ENCODE measurements at places on chromosomes 3 and 15.

- DNase-seq, result peak; percentile 13
Measured at GRCh38 chr3:124995460-124995994, 60.3 kb downstream of the HEG1 start.

GRCh38 chr3:33636125-33636850 is 81.8 kb downstream of the CLASP2 start:
- DNase-seq, result no peak

- DNase-seq, result no peak
Measured at GRCh38 chr3:131193641-131194238, 167.1 kb downstream of the NEK11 start.

DNA sequence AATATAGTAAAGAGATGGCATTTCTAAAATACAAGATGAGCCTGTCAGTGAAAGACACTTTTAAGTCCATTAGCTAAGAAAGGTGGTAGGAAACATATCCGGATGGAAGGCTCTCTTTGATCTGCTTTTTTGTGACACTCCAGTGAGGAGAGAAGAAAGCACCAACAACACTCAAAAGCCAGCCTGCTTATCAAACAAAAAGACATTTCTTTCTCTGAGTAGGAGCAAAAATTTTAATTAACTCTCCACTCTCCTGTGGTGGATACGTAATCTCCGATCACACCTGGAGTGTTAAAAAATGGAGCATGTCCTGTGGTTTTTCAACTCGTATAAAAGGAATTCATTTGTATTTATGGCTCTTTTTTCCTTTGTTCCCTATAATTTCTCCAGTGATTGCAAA is 65.3 kb downstream of the OXNAD1 start:
- no peak for DNase-seq

- peak; percentile 47 for DNase-seq
Measured at GRCh38 chr3:13420831-13421765, 976 bp upstream of the NUP210 start.

- DNase-seq, result no peak
Measured at GRCh38 chr15:48384616-48385015, 53.4 kb downstream of the DUT start.

DNA sequence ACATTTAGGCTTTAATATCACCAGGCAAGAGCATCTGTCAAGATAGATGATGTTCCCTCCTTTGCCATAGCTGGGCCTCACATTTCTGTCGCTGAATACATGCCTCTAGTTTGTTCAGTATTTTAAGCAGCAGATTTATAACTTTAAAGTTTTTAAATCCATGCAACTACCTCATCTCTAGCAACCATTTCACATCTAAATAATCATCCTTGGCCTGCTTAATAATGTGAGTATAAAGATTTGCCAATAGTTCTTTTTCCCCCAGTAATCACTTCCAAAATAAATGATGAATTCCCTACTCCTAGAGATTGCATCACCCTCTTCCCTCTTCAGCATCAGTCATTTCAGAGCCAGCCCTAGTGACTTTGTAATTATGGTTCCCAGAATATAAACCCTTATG is 36.2 kb upstream of the FILIP1L start:
- no peak for DNase-seq

- DNase-seq, result no peak
Measured at GRCh38 chr3:188351648-188352047, 197.7 kb downstream of the LPP start.

DNA sequence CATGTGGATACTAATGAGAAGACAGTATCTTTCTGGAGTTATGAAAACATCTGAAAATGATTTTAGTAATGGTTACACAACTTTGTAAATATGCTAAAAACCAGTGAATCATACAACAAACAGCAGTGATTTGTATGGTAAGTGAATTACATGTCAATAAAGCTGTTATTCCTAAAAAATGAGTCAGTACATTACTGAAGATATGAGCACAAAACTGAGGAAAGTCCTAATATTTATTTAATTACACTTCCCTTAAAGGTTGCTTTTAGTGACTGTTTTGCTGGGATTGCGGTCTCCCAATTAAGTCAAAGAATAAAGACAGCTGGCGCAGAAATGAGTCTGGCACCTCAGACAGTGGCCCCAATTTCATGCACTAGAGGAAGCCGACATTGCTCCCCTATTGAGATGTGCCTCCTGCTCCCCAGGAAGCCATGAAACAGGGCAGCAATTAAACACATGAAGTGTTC is 50.9 kb upstream of the FSIP1 start:
- no peak for DNase-seq

DNA sequence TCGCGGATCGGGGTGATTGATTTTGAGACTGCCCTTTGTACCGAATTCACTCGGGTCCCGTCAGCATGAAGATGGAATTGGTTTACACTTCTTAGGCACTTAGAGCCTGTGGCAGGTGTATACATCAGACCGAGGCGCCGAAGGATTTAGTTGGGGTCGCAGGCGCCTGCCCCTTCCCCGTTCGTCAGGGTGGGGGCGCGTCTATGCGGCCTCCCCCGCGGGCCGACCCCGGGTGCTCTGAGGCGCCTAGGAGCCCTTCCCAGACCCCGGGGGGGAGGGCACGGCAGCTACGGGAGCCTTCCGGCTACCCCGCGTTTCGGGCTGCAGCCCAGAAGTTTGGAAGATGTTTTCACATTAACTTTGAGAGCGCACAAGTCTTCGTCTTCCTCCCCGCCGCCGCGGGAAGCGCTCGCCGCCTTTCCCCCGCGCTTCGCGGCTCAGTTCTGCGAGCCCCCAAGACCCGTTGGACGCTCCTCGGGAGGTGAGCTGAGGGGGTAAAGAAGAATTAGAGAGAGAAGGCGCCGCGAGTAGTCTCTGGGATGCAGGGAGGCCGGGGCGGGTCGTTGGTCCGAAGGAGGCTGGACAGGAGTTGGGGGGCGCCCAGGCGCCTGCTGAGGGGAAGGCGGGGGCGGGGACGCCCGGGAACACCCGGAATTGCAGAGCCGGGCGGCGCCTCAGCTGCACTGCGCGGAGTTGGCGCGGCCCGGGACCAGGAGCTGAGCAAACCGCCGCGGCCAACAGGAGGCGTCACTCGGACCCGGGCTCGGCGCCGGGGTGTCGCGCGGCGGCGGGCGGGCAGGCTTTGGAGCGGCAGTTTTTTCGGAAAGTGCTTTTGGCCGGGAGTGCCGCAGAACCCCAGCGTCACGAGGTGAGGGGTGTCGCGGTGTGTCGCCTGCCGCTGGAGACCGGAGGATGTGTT is 780 bp downstream of the TIPARP start:
- DNase-seq, result no peak

- DNase-seq, result no peak
Measured at GRCh38 chr3:20305647-20306046, 119.6 kb upstream of the SGO1 start.

DNA sequence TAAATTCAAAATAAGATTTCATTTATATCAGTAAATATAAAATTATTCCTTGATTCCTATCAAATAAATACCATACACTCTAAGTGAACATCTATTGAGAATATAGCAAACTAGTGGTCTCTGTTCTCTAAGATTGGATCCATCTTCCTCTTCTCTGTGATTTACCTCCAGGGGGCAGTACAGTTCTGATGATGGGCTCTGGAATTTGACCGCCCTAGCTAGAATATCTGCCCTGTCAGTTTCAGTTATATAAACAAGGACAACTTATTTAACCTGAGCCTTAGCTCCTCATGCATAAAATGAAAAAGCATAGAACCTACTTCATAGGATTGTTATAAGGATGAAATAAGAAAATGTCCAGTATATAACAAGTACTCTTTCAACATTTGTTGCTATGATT is 171.1 kb upstream of the CCDC54 start:
- no peak for DNase-seq

- no peak for DNase-seq
Measured at GRCh38 chr3:154758109-154758868, 321.8 kb upstream of the MME start.

Data from stimulated activated CD4-positive, alpha-beta T cell treated with anti-CD3 and anti-CD28 coated beads, Interleukin-1b, Interleukin-23, amount 100 ng/mL, for 1 hour (primary cell).